ENCODE measurements at places on chromosomes 3 and 15.
A peak's percentile ranks its signal among the peaks of the same experiment; 100 is the strongest.

- DNase-seq = no peak
These were observed 74.7 kb downstream of the ZNF148 start for GRCh38 chr3:125300416-125300815.

- DNase-seq = no peak
These were observed 22.4 kb upstream of the ALDH1A2 start for GRCh38 chr15:58087871-58088270.

- DNase-seq = no peak
These were observed 3.5 kb upstream of the CLRN1 start for GRCh38 chr3:150975992-150976368.

DNA sequence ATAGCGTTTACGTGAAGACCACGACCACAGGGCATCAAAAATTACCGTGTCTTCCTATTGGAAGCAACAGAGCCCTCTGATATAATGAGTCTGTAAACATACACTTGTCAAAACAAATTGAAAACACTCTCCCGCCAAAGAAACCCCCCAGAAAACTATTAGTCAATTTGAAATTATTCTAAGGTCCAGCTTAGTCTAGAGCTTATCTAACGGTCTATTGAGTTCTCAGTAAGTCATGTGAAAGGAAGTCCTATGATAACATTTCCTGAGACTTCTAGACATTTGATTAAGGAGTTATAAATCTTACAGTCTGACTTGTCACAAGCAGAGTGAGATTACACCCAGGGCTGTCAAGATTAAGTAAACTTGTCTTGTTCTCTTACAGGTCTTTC, 356.3 kb downstream of the FOXP1 start:
- DNase-seq = no peak

DNA sequence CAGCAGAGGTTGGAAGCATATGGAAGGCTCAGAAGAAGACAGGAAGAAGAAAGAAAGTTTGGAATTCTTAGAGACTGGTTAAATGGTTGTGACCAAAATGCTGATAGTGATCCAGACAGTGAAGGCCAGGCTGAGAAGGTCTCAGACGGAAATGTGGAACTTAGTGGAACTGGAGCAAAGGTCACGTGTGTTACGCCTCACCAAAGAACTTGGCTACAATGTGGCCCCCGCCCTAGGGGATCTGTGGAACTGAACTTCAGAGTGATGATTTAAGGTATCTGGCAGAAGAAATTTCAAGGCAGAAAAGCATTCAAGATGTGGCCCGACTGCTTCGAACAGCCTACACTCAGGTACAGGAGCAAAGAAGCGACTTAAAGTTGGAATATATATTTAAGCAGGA, 83.1 kb downstream of the MYO5A start:
- DNase-seq = no peak

DNA sequence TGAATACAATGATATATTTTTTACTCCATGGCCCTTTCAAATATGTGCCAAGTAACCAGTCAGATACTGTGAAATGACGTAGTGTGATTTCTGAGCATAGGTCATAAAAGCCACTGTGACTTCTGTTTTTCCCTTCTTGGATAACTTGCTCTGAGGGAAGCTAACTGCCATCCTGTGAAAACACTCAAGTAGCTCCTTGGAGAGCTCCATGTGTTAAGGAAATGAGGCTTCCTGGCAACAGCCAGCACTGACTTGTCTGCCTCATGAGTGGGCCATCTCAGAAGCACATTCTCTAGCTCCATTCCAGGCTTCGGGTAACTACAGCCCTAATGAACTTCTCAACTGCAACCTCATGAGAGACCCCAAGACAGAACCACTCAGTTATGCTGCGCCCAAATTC, 9.5 kb upstream of the CCDC80 start:
- no peak for DNase-seq

- no peak for DNase-seq
These were observed 261.3 kb upstream of the MEIS2 start for GRCh38 chr15:37361621-37362020.

GRCh38 chr15:32840507-32841245, 122.9 kb downstream of the GREM1 start:
- no peak for DNase-seq

- no peak for DNase-seq
These were observed 133.5 kb downstream of the KCNMB2 start for GRCh38 chr3:178669758-178670157.

- no peak for DNase-seq
These were observed 596.7 kb downstream of the TUSC7 start for GRCh38 chr3:117306299-117306698.

DNA sequence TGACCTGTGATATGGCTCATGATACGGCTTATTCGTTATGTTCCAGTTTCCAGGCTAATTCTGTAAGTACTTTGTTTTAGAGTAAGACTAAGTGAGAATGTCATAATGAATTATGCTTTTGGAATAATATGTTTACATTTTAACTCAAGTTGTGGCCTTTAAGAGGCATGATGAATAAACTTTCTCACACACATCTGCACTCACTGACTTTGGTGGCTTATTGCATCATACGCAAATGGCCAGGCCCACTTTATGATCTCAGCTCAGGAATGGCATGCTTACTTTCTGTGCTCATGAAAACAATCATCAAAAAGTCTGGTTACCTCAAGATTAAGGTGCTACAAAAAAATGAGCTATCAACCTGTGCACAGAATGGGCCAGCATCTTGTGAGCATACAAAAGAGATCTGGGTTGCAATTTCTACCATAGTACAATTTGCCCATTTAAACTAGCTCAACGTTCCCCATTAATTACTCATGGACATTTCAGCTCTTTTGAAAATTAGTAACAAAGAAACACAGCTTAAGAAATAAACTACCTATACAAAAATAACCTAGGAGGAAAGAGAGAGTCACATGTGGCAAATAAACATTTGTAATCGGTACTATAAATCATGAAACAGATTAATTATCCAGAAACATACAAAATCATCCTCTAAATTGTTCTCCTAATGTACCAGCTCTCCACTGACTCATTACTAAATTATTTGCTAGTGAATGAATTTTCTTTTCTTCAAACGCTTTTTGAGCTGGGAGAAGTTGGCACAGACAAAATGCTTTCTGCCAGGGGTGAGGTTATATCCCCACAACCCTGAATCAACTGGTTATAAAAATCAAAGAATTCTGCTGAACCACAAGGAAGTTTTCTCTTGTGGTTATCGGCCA, 439.0 kb upstream of the ADAMTS9 start:
- DNase-seq = no peak

GRCh38 chr3:46997453-46998091, 18.1 kb downstream of the NBEAL2 start:
- DNase-seq = no peak

DNA sequence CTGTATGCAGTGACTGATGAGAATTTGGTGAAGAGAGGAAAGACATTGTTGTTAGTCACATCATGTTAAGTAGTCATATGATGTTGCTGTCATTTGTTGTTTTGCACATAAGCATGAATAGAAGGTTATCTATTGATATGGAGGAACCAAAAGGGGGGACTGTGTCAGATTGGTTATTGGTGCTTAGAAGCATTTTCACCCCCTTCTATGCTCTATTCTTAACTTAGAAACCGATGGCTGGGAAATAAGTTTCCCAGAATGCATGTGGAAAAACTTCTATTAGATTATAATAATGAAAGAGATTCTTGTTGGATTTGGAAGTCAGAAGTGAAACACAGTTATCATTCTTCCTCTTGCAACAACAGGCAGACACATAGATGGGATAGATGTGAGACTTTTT, 33.2 kb upstream of the CADM2 start:
- DNase-seq = no peak

GRCh38 chr15:52180196-52180835, 10.9 kb downstream of the GNB5 start:
- DNase-seq = no peak

- no peak for DNase-seq
These were observed 88.8 kb downstream of the MEGF11 start for GRCh38 chr15:66164788-66165187.

- DNase-seq = peak; percentile 27
These were observed 5.5 kb downstream of the BMF start for GRCh38 chr15:40102897-40103858.

DNA sequence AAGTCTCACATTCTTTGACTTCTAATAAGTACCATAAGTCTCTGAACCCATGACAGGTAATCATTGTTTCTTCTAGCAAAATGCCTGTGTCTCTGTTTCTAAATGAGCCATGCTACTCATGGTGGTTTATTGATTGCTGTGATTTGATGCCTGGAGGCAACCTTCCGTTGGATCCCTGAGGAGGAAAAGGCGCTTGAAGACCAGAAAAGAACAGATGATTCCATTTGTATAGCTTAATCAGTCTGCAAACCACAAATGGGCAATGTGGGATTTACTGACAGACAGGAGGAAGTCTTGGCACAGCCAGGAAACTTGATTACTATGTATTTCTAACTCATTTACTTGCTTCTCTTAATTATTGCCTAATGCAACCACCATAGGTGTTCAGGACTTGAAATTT, 103.1 kb upstream of the MRPL3 start:
- no peak for DNase-seq
